Activated naive CD4-positive, alpha-beta T cell treated with Interleukin-2 at 50 U/mL for 16 hours (primary cell): ENCODE measurements at places on chromosomes 6 and 20.

- no peak for DNase-seq
These were observed 31.6 kb upstream of the CCN2 start for GRCh38 chr6:131982740-131983259.

GRCh38 chr6:119800526-119800925 is 451.0 kb upstream of the MAN1A1 start:
- DNase-seq, result no peak

- no peak for DNase-seq
These were observed 530.3 kb downstream of the RFPL4B start for GRCh38 chr6:112877134-112878100.

DNA sequence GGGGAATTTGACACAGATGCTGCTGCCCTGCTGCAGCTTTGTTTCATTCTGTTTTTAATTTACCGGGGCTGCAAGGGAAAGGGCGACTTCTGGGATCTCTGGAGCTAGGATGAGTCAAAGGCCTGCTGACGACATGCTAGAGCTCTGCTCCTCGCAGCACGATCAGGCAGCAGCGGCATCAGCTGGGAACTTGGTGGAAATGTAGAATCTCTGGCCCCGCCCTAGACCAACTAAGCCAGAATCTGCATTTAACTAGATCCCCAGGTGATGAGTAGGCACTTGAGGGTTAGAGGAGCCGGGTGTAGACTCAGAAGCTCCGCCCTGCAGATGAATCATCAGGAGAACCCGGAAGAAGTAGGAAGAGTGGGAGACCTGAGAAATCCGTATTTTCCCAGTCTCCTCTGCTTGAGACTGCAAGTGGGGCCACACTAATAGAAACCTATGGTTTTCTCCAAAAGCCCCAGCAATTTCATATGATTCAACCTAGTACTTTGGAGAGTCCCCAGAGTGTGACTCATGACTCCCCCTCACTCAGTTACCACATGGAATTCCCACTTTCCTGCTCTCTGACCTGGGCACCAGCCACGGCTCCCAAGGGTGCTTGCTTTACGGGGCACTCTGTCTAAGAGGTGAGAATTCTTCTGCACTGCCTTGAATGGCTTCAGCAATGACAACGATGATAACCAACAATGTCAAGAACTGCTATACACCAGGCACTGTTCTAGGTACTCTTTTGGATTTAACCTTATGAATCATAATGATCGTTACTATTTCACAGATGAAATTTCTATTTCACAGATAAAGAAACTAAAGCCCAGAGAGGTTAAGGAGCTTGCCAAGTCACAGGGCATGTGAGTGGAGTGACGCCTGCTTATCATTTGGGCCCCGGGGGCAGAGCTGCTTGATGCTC is 18.1 kb downstream of the TUBB2B start:
- DNase-seq, result peak; percentile 80

DNA sequence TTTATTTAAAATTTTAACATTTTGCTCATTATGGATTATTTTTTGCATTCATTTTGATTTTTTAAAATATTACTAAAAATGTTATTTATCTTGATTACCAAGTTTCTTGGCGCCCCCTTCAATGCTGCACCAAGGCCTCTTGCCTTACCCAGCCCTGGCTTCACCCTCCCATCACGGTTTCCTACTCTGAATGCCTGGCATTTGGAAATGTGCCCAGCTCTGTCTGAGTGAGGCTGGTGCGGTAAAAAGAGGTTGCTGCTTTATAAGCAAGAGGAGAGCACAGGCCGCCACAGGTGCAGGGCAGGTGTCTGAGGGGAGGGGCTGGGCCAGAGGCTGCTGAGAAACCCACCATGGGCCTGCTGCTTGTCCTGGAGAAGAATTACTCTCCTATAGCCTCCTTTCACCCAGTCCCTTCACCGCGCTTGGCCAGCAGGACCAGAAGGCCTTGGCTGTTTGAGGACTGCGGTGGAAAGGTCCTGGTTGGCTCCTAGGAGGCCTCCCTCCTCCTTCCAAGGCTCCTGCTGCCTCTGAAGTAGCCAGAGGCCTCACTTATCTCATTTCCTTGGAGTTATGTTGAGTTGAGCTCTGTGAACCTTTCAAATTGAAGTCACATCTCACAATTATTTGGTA is 62.6 kb downstream of the BANF2 start:
- DNase-seq, result no peak

- DNase-seq, result peak; percentile 49
These were observed 21.1 kb downstream of the RAET1L start for GRCh38 chr6:150004101-150004782.

- no peak for DNase-seq
These were observed 83.0 kb upstream of the TCF21 start for GRCh38 chr6:133805876-133806275.

DNA sequence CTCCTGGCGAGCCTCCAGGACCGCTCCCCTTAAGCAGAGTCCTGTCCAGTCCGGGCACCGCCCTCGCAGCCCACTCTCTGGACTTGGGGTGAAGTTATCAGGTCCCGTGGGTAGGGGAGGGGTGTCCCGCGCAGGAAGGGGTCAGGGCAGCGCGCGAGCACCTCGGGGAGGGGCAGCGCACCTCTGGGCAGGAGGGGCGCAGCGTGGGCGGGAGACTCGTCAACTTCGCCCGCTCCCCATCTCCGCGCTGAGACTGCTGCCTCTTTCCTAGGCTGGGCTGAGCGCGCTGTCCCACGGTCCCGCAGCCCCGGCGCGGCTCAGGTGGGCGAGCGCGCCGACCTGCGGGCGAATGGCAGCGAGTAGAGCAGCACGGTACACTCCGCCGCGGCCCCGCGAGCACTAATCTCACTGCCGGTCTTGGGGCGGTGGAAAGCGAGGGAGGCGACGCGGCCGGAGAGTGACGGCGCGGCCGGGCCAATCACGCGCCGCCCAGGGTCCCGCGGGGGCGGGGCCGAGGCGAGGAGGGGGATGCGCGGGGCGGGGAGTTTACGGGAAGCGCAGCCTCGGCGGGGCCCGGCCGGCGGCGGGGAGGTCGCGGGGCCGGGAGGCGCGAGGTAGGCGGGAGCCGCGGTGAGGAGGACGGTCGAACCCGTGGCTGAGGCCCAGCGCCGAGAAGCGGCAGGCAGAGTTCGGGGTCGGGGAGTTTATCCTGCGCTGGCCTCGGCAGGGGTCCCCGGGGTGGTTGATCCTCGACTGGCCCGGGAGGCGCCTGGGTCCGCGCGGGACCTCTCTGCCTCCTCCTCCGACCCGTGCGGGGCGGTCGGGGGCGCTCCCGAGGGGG is at the start of gene MAN1A1:
Gene MAN1A1 (minus strand): TSS at position 401 of the 841 bp plus-strand sequence. CDS start 696 bp downstream, outside the sequence.
- DNase-seq, result peak; percentile 89

- DNase-seq, result no peak
These were observed 60.5 kb upstream of the ANKEF1 start for GRCh38 chr20:9974324-9974723.

DNA sequence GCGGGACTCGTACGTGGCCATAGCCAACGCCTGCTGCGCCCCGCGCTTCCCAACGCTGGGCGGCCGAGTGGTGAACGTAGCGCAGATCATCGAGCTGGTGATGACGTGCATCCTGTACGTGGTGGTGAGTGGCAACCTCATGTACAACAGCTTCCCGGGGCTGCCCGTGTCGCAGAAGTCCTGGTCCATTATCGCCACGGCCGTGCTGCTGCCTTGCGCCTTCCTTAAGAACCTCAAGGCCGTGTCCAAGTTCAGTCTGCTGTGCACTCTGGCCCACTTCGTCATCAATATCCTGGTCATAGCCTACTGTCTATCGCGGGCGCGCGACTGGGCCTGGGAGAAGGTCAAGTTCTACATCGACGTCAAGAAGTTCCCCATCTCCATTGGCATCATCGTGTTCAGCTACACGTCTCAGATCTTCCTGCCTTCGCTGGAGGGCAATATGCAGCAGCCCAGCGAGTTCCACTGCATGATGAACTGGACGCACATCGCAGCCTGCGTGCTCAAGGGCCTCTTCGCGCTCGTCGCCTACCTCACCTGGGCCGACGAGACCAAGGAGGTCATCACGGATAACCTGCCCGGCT is 3.4 kb downstream of the SLC32A1 start:
- no peak for DNase-seq

- no peak for DNase-seq
These were observed 414.6 kb downstream of the CDH26 start for GRCh38 chr20:60372822-60373221.
